ENCODE measurements at places on chromosomes 5 and 9.

DNA sequence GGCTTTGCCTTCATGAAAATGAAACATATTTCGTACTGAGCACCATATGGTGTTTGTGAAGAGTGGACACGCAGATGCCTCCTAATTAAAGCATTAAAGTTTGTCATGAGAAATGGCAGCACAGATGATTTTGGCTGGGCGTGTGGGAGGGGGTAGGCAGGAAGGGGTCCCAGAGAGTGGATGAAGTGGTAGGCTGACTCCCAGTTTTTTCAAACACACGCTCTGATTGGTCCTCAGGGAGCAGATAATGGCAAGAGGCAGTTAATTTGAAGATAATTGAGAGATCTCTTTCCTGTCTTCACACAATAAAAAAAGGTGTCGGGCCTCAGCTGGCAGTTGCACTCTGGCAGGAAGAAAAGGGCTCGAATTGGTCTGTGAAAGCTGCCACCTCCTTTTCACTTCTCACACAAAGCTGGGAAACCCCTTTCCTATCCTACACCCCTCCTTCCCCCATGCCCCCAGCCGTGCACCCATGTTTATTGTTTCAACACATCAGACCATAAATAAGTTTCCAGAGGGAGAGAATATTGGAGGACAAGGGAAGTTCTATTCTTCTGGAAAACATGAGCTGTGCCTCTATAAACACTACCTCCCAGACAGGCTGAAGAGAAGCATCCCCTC is 429.6 kb downstream of the ARHGEF28 start:
- DNase-seq: no peak

DNA sequence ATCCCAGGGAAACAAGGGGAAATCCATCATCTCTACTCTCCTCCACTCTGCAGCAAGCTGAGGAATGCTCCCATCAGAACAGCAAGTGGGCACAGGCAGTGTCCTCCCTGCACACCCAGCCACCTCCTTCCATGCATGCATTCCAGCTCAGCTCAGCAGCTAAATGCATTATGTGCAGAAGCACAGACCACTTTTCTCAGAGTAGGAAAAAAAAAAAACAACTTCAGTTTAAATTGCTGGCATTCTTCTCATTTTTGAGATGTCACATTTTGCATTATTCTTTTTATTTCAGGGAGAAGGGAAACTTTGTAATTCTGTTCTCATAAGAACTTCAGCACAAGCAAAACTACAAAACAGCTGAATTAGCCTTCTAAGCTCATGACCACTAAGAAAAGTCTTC is 312.2 kb downstream of the SEMA5A start:
- DNase-seq: no peak

DNA sequence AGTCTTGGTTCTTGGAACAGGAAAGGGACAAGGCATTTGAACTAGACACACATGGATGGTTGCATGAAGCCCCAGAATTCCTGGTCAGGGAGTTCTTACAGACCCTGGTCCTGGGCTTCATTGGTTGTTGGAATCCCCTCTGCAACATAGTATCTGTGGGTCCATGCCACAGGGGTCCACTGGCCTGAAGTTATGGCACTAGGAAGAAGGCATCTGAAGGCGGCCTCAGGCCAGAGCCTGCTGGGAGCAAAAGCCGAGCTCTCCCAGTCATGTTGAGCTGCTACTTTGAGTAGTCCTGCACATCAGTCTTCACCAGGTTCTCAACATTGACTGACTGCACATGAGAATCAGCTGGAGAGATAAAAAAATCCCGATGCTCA is 71.1 kb upstream of the PITX1 start:
- DNase-seq: no peak

DNA sequence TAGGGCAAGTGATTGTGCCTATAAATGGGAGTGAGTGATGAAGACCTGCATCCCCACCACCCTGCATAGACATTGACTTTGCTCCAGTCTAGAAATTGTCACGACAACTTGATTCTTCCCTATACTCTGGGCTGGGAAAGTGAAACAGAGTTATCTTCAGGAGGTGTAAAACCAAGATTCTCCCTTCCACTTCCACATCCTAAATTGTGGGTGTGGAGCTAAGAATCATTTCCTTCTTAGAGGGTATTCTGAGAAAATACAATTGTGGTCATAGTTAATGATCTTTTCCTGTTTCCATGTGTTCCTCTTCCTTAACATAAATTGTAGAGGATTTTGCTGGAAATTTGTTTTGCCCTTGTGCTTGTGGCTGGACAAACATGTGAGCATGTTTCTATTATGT is 96.8 kb upstream of the PJA2 start:
- no peak for DNase-seq

- DNase-seq: no peak
These were observed 40.1 kb upstream of the ERCC6L2 start for GRCh38 chr9:95835393-95835792.

DNA sequence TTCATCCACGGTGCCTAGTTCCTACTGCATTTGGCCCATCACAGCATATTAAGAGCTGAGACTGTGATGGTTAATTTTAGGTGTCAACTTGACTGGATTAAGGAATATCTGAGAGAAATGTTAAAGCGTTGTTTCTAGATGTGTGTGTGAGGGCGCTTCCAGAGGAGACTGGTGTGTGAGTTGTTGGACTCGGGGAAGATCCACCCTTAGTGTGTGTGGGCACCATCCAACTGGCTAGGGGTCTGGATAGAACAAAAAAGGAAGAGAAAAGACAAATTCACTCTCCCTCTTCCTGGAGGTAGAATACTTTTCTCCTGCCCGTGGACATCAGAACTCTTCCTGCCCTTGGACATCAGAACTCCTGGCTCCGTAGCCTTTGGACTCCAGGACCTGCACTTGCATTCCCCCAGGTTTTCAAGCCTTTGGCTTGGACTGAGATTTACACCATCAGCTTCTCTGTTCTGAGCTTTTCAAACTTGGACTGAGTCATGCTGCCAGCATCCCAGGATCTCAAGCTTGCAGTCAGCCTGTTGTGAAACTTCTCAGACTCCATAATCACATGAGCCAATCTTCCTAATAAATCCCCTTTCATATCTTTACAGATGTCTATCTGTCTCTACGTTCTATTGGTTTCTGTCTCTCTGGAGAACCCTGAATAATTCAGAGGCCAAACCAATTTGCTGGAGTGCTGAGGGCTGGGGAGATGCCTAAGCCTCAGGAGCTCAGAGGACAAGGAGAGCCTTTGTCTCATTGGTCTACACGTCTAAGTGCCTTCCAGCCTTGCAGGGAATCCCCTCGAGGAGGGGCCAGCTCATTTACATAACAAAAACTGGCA is 164.5 kb downstream of the DCP2 start:
- no peak for DNase-seq

- DNase-seq: no peak
These were observed 211.9 kb downstream of the PAX5 start for GRCh38 chr9:36822201-36822600.

- no peak for DNase-seq
These were observed 32.7 kb downstream of the PRUNE2 start for GRCh38 chr9:76873056-76873792.

- no peak for DNase-seq
These were observed 19.4 kb downstream of the RAB14 start for GRCh38 chr9:121182101-121182836.

- DNase-seq: no peak
These were observed 56.8 kb downstream of the MTREX start for GRCh38 chr5:55364537-55365055.

DNA sequence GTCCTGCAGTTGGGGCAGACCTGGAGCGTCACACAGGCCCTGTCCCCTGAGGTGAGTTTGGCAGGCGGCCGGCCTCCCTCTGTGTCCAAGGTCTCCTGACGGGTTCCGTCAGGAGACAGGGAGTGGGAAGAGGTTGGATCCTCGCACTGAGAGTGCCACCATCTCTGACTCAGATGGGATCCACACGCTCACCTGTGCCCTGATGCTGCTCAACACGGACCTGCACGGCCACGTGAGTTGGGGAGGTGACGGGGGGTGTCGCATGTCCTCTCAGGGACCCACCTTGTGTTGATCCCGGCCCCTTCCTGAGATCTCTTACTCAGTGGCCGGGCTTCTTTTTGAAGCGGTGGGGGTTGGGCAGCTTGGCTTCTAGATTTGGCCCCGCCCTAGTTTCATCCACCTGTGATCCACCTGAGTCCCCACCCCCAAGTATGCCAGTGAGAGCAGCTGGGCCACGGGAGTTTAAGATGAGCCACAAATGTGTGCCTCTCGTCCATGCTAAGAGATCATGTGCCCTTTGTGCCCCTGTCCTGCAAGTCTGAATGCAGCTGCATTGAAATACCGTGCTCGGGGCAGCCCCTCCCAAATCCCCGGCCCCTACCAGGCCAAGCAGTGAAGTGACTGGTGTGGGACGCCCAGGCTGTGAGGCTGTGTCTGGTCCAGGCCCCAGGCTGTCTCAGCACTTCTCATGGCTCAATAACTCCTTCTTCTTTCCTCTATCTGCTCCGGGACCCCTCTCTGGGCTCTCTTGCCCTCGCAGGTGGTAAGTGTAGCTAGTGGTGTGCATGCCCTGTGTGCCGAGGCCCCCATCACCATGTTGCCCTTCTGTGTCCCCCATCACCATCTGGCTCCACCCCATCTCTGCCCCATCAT is 27.2 kb downstream of the PSD2 start:
- DNase-seq: no peak

DNA sequence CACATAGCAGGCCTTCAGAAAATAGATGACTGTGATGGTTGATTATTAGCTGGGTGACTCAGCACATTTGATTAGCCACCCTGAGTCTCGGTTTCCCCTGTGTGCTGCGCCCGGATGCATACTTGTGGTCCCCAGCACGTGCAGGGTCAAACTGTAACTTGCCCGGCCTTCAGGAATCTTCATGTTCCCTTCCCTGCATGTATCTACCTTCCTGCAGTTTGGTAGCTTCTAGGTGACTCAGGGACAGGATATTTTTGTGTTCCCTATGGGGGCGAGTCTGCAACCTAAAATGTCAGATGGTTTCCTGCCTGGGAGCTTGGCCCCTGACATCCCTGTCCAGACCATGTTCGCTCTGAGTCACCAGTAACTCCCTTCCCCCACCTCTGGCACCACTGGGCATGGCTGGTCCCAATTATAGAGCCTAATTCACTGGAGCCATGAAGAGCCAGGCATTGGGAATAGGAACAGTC is 13.2 kb downstream of the PTGS1 start:
- DNase-seq: no peak

GRCh38 chr9:19642256-19642655 is 146.6 kb downstream of the SLC24A2 start:
- DNase-seq: no peak

Data from PC-9 (cell line).